ENCODE measurements at places on chromosomes 13 and 19. TPM values are rescaled to one million over a fixed set of nuclear protein-coding genes. Genes with fewer than 3 reads are reported as not detected.

DNA sequence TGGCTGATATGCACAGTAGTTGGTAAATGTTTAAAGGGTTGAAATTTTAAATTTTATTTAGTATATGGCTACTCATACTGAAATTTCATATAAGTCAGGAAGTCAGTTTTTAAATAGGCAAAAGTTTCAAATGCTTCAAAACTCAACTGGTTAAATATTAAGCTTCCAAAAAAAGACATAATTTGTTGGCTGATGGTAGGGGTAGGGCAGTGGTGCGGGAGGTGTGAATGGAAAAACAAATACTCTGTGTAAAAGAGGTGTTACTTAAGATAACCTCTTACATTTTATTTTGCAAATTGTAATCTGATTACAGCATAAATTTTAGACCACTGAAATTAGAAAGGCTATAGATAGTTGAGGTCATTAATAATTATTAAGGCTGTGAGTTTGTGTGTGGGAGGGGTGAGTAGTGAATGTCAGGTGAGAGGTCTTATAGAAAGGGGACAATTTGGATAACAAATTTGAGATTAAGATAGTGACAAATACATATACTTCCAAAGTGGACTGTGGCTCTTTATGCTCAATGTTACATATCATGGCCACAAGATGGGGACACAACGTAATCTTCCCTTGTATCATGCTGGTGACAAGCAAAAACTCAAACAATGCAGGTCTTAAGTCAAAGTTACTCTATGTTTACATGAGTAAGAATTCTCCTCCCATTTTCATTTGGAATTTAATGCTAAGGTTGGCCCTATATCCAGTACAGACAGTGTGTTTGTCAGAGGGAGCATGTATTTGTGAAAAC is 36.6 kb upstream of the OXGR1 start:
- DNase-seq = no peak

DNA sequence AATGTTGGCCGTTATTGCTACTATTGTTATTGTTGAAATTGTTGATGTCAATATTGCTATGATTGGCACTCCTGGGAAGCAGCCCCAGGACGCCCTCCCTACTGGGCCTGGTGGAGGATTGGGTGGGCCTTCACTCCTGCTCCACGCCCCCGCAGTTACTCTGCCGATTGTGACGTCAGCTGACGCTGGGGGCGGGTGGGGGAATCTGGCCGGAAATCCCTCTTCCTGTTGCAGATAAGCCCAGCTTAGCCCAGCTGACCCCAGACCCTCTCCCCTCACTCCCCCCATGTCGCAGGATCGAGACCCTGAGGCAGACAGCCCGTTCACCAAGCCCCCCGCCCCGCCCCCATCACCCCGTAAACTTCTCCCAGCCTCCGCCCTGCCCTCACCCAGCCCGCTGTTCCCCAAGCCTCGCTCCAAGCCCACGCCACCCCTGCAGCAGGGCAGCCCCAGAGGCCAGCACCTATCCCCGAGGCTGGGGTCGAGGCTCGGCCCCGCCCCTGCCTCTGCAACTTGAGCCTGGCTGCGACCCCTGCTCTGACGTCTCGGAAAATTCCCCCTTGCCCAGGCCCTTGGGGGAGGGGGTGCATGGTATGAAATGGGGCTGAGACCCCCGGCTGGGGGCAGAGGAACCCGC is at the start of gene ETV2:
Gene ETV2, plus strand, starts transcription at position 231 of the 637 bp plus-strand sequence. CDS start 716 bp downstream, outside the sequence.
- peak; percentile 59 for DNase-seq

GRCh38 chr13:55999709-56000108 is 1141.0 kb upstream of the PRR20A start:
- no peak for DNase-seq

GIPR gene
- total RNA-seq = 2.3 TPM

TUBB4A gene
- total RNA-seq = 21.9 TPM

VSTM2B gene
- not detected for total RNA-seq

ZNF491 gene
- total RNA-seq = 1.7 TPM

PCCA gene
- total RNA-seq = 20.7 TPM

DNA sequence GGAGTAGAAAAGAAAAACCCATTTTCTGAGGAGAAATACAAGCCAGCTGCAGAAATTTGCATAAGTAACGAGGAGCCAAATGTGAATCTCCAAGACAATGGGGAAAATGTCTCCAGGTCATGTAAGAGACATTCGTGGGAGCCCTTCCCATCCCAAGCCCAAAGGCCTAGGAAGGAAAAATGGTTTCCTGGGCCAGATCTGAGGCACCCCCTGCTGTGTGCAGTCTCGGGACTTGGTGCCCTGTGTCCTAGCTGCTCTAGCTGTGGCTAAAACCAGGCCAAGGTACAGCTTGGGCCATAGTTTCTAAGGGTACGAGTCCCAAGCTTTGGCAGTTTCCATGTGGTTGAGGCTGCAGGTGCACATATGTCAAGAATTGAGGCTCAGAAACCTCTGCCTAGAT is 444.9 kb downstream of the PCDH20 start:
- no peak for DNase-seq

- no peak for DNase-seq
These were observed 45.2 kb upstream of the AMER2 start for GRCh38 chr13:25217023-25217885.

DNA sequence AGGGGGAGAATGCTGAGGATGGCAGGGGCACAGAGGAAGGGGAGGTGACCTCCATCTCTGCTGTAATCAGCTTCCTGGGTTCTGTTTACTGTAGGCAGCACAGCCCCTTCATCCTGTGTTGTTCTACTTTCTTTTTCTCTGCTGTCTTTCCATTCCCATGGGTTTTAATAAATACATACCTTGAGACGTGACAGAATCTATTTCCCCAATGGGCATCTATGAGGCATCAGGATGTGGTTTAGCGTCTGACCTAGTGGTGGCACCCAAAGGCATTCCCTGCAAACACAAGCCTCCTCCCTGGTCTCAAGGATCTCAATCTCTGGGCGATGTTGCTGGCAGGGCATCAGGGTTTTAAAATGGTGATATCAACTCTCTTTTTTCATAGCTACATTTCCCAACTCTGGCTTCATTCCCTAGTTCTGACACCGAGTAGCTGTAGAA is 60.8 kb downstream of the ALOX5AP start:
- DNase-seq = no peak

DNA sequence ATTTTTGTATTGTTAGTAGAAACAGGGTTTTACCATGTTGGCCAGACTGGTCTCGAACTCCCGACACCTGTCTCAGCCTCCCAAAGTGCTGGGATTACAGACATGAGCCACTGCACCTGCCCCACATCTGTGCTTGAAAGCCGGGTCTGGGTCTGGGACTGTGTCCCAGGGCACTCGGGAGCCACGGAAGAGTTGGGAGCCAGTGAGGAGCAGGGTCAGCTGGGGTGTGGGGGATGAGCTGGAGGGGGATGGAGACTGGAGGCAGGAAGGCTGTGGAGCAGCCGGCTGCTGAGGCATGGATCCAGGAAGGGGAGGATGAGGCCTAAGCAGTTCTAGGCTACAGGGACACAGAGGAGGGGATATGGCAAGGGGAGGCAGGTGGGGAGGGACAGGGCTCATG is 10.7 kb upstream of the SPACA4 start:
- no peak for DNase-seq

- no peak for DNase-seq
These were observed at the start of gene OSCAR for GRCh38 chr19:54100561-54100960. OSCAR (minus strand) TSS chr19:54100803; CDS start chr19:54100792, 11 bp downstream.

- DNase-seq = peak; percentile 17
These were observed 25.4 kb downstream of the COMMD6 start for GRCh38 chr13:75512253-75512652.

DNA sequence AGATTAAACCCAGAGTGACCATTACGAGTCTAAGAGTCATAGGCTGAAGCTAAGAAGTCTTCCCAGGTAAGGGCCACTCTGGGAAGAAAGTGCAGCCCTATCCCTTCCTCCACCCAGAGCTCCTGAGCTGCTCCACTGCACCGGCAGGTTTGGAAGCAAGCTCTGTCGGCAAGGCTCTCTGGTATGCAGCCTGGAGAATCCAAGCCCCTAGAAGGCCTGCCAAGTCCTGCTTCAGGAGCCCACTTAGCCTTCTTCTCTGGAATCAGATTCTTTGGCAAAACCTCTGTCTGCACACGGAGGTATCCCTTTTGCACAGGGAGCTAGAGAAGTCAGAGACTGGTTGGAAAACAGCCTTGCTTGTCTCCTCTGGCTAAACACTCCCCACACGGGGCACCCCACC is 58.5 kb downstream of the CEBPG start:
- DNase-seq = no peak

- DNase-seq = no peak
These were observed 355.1 kb downstream of the LIG4 start for GRCh38 chr13:107860284-107860683.

GRCh38 chr13:45016792-45017425 is 27.6 kb downstream of the GPALPP1 start:
- DNase-seq = no peak

SYT3 gene
- 0.17 TPM for total RNA-seq

GRCh38 chr13:61286148-61286745 is 129.4 kb downstream of the PCDH20 start:
- DNase-seq = no peak

- no peak for DNase-seq
These were observed 581.3 kb downstream of the DACH1 start for GRCh38 chr13:71285700-71286099.

DNA sequence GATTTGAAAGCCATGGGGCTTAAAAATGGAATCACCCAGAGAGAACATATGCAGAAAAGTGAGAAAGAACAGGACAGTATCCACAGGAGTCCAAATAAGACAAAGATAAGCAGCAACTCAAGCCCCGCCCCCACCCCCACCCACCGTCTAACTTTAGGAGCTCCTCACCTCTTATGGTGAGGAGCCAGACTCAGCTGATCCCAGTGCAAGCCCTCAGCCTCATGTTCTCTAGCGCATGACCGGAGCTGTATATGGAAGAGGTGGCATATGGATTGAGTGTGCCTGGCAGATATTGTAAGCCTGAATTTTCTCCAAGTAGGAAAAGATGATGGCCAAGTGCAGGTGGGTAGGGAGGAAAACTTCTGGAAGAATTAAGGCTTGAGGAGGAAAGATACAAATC is 36.4 kb upstream of the DCT start:
- no peak for DNase-seq

Measured in B cell (primary cell).